ENCODE measurements at places on chromosomes 5 and 9. TPM values are rescaled to one million over a fixed set of nuclear protein-coding genes. Genes with fewer than 3 reads are reported as not detected.

KIF24 gene
- total RNA-seq = 2.0 TPM

APBA1 gene
- 0.76 TPM for total RNA-seq

NUDT12 gene
- 8.4 TPM for total RNA-seq

- no peak for ATAC-seq
Observed at GRCh38 chr9:105500108-105500766, 52.4 kb downstream of the FSD1L start.

- no peak for ATAC-seq
Observed at GRCh38 chr9:120781236-120781635, 12.0 kb downstream of the FBXW2 start.

Measured in esophagus mucosa (tissue), 1 donor.